ENCODE measurements at places on chromosomes 12 and 14. TPM values are rescaled to one million over a fixed set of nuclear protein-coding genes. Genes with fewer than 3 reads are reported as not detected.

The TMEM253 gene
- total RNA-seq: 1.4 TPM

The IFNG gene
- not detected for total RNA-seq

The ACOT6 gene
- not detected for total RNA-seq

The PIK3C2G gene
- total RNA-seq: 26.4 TPM

The METTL25 gene
- 15.0 TPM for total RNA-seq

The PPP1R12A gene
- total RNA-seq: 73.2 TPM

The BCL2L14 gene
- total RNA-seq: 1.1 TPM

The KRT72 gene
- not detected for total RNA-seq

The IL22 gene
- not detected for total RNA-seq

DNA sequence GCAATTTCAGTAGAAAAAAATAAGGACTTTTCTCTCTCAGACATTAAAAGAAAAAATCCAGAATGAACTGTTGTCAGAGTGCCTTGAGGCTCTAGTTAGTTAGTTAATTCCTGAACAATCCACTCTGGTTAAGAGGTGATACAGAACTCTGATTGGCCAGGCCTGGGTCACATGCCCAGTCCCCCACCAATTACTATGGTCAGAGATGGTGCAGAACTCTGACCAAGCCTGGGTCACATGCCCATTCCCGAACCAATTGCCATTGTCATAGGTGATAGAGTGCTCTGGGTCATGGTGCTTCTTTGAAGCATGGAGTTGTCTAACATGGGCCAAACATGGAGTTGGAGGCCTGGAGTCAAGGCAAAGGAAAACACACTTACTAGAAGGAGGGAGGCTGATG is 11.1 kb upstream of the MYO1H start:
- H3K4me3 ChIP-seq: no peak overlapping the region
- DNase-seq: no peak
- peaks cover 5% of the 10 kb centered on the region for H3K4me1 ChIP-seq

GRCh38 chr12:3202096-3202495 is 124.9 kb downstream of the TSPAN9 start:
- no peak for DNase-seq
- H3K4me3 ChIP-seq: no peak overlapping the region
- peaks cover 48% of the 10 kb centered on the region for H3K27me3 ChIP-seq
- no peak overlapping the region for H3K27ac ChIP-seq
- H3K4me1 ChIP-seq: peaks cover 11% of the 10 kb centered on the region

- peaks cover 11% of the 10 kb centered on the region for H3K4me1 ChIP-seq
- no peaks in the 10 kb centered on the region for H3K36me3 ChIP-seq
- no peak overlapping the region for H3K4me3 ChIP-seq
Measured at GRCh38 chr12:52026263-52026662, 19.5 kb downstream of the TAMALIN start.

GRCh38 chr12:33892425-33892824 is 129.9 kb upstream of the ALG10 start:
- H3K27ac ChIP-seq: no peak overlapping the region
- no peak for DNase-seq
- no peaks in the 10 kb centered on the region for H3K36me3 ChIP-seq
- no peaks in the 10 kb centered on the region for H3K27me3 ChIP-seq
- H3K4me3 ChIP-seq: no peak overlapping the region
- no peaks in the 10 kb centered on the region for H3K4me1 ChIP-seq

- no peak for DNase-seq
- no peak overlapping the region for H3K27ac ChIP-seq
- peaks cover 14% of the 10 kb centered on the region for H3K27me3 ChIP-seq
Measured at GRCh38 chr12:12008931-12009611, 61.7 kb upstream of the BCL2L14 start.

- H3K4me1 ChIP-seq: no peaks in the 10 kb centered on the region
- H3K36me3 ChIP-seq: no peaks in the 10 kb centered on the region
- H3K27ac ChIP-seq: no peak overlapping the region
- DNase-seq: no peak
- H3K27me3 ChIP-seq: peaks cover 55% of the 10 kb centered on the region
Measured at GRCh38 chr12:117331691-117332090, 29.7 kb downstream of the NOS1 start.

DNA sequence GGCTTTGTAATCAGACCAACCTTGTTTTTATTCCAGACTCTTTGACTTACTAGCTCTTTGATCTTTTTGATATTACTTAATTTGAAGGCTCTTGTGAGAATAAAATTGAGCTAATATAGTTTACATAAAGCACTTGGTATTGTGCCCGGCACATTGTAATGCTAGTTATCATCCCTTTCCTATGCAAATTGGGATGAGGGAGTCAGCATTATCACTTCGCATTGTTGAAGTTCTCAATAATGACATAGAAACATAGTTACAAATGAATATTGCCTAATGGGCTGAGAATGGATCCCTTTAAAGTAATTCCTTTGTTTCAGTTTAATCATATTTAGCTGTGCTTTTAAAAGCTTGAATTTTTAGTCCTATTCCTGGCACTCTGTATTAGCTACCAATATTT is 36.6 kb downstream of the SUPT16H start:
- H3K36me3 ChIP-seq: peaks cover 5% of the 10 kb centered on the region
- no peaks in the 10 kb centered on the region for H3K4me1 ChIP-seq
- H3K27ac ChIP-seq: no peak overlapping the region
- H3K4me3 ChIP-seq: no peak overlapping the region
- no peak for DNase-seq
- H3K27me3 ChIP-seq: no peaks in the 10 kb centered on the region

- DNase-seq: no peak
- H3K27me3 ChIP-seq: peaks cover 24% of the 10 kb centered on the region
- H3K36me3 ChIP-seq: no peaks in the 10 kb centered on the region
- peaks cover 7% of the 10 kb centered on the region for H3K4me1 ChIP-seq
Measured at GRCh38 chr12:55637467-55637866, 775 bp downstream of the OR10P1 start.

DNA sequence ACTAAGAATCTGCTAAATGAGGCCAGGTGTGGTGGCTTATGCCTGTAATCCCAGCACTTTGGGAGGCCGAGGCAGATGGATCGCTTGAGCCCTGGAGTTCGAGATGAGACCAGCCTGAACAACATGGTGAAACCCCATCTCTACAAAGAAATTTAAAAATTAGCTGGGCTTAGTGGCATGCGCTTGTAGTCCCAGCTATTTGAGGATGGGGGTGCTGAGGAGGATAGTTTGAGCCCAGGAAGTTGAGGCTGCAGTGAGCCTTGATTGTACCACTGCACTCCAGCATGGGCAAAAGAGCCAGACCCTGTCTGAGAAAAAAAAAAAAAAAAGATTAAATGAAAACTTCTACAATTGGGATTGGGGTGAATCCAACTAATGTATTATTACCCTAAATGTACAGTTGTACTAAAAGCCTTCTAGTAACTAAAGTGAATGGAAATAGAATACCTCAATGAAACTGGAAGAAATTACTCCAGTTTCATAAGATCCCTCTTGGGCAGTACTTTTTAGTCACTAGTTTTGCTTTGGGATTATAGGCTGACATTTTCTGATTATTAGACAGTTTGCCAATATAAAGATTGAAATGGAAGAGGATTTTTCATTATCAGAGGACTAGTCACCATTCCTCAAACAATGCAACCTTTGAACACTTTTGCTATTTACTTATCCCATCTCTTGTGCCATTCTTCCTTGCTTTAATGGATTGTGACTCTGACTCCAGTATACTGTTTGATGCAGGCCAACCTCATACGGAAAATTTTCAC is 14.3 kb downstream of the COCH start:
- H3K27me3 ChIP-seq: no peaks in the 10 kb centered on the region
- peaks cover 16% of the 10 kb centered on the region for H3K4me1 ChIP-seq
- peaks cover 2% of the 10 kb centered on the region for H3K36me3 ChIP-seq
- no peak overlapping the region for H3K4me3 ChIP-seq
- H3K27ac ChIP-seq: peak overlapping the region; percentile 64
